ENCODE measurements at places on chromosomes 1 and 21. TPM values are rescaled to one million over a fixed set of nuclear protein-coding genes. Genes with fewer than 3 reads are reported as not detected.

DNA sequence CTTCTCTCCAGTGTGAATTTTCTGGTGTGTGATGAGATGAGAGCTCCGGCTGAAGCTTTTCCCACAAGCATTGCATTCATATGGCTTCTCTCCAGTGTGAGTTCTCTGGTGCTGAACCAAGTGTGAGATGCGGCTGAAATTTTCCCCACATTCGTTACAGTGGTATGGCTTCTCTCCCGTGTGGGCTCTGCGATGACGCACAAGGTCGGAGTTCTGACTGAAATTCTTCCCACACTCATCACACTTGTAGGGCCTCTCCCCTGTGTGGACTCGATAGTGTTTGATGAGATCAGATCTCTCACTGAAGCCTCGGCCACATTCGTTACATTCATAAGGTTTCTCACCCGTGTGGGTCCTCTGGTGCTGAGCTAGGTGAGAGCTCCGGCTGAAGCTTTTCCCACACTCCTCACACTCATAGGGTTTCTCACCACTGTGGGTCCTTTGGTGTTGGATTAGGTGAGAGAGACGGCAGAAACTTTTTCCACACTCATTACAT, 7.4 kb downstream of the ZNF436 start:
- peak; percentile 24 for DNase-seq

DNA sequence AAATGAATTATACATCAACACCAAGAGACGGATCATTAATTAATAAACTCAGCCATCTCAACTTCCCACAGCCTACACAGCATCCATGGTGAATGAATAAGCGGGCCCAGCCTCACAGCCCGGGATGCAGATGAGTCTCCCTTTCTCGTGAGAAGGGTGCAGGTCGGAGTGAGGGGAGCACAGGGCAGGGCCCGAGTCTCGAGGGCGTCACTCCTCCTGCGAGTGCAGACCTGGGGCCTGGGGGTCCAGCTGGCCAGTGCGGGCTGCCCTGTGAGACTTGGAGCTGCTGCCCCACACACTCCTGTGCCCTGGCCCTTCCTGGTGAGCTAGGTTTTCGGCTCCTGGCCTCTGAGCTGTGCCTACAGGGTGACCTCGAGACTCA, 74.7 kb downstream of the AJAP1 start:
- no peak for DNase-seq

- no peak for DNase-seq
Measured at GRCh38 chr1:211642870-211643269, 32.6 kb downstream of the NEK2 start.

DNA sequence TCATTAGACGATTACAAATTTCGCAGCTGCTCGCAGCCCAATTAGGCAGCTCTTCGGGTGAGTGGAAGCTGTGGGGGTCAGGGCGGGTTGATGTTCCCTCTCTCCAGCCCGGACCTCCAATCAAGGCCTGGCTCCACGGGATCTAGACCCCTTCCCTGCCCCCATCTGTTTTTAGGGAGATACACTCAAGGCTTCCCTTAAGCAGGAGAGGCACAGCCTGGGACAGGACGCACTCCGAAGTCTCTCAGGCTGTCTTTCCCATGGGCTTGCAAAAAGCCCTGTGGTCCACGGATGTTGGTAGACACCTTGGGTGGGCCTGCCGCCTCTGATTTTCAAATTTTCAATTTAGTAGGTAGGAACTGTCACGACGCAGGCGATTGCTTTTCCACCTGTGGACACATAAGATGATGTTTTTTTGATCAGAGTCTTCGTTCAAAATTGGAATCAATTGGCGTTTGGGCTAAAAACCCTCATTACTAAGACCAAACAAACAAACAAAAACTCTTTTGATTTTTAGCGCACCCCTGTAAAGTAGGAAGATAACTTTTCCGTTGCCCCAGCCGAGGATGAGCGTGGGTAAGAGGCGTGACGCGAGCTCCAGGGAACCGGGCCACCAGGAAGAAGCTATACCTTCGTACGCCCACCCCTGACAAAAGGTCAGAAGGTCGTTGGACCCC, 2.5 kb upstream of the LHX8 start:
- DNase-seq = no peak

- DNase-seq = peak; percentile 17
Measured at GRCh38 chr21:25895565-25896205, 160.9 kb downstream of the GABPA start.

DNA sequence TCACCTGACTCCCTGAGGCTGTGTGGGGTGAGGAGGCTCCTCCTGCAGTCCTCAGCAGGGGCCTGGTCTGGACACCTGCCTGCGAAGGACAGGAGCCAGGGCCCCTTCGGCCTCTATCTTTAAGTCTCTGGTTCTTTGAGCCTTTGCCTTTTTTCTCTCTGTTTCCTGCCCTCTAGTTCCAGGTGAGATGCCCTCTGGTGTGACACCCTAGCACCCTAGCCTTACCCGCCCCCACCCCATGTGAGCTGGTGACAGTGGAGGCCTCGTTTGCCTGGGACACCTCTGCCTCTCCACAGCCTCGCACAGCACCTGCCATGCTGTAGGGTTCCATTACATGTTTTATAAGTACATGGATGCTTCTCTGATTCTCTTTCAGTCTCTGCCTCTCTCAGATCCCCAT, 47.3 kb downstream of the DDX20 start:
- no peak for DNase-seq

GRCh38 chr1:117930173-117930447, 571 bp downstream of the WDR3 start:
- DNase-seq = no peak

- DNase-seq = no peak
Measured at GRCh38 chr1:216670118-216670883, 52.9 kb downstream of the ESRRG start.

GRCh38 chr1:176864211-176864610, 300.3 kb downstream of the ASTN1 start:
- no peak for DNase-seq

The IFI44L gene
- 22.5 TPM for total RNA-seq

The OR2T2 gene
- not detected for total RNA-seq

The PLA2G2F gene
- total RNA-seq = not detected
